ENCODE measurements at places on chromosomes 4 and X.

GRCh38 chr4:137421796-137422195 lies 110.5 kb downstream of the PCDH18 start:
- no peak for DNase-seq

DNA sequence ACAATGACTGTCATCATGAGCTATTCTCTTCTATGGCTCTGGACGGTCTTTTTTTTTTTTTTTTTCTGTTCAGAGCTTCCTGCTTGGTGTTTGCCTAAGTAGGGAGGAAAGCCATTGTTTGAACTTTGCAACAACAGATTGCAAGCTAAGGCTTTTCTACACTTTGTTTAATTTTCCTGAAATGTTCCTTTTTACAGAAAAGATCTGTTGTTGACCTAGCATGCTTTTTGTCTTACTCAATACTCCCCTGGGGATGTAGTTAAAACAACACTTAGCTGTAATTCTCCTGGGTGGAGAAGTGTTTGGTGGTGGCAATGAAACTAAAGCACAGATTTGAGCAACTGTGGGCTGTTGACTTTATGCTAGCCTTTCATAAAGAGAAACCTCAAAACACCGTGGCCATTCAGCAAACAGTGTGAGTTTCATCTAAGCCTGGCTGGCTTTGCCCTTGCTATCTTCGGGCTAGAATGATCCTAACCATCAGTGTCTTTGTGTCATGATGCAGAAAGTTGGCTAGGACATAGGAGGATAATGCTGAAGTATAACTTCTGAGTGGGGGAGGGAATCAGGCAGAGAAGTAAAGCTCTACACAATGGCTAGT lies 110.5 kb downstream of the ANXA3 start:
- DNase-seq, result no peak

DNA sequence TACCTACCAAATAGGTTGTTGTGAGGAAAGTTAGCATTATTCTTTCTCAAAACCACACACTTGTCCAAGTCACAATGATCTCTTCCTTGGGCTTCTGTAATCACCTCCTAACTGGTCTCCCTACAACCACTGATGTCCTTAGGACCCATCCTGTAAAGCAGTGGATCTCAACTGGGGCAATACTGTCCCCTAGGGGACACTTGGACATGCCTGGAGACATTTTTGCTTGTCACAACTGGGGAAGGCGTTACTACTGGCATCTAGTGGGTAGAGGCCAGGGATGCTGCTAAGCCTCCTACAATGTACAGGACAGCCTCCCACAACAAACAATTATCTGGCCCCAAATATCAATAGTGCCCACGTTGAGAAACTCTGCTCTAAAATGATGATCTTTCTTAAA lies 118.7 kb upstream of the AP1S2 start:
- no peak for DNase-seq

- DNase-seq, result no peak
These were observed 6.5 kb downstream of the TEX13D start for GRCh38 chrX:124338733-124339514.

DNA sequence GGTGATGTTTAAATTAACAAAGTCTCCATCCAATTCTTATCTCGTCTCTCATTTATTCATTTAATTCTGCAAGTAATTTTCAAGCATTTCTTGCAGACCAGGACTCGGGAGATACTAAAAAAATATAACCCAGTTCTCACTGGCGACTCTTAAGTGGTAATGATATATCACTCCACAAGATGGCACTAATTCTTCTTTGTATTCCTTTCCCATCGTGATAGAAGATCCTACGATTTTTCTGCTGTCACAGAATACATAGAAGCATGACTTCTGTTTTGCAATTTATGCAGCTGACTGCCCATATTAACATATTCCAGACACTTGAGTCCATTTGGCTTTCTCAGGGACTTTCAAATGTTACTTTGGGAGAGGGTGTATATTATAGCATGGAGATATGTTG lies 64.0 kb upstream of the FGF13 start:
- no peak for DNase-seq

- DNase-seq, result no peak
These were observed 39.7 kb downstream of the CLDN2 start for GRCh38 chrX:106959901-106960300.

DNA sequence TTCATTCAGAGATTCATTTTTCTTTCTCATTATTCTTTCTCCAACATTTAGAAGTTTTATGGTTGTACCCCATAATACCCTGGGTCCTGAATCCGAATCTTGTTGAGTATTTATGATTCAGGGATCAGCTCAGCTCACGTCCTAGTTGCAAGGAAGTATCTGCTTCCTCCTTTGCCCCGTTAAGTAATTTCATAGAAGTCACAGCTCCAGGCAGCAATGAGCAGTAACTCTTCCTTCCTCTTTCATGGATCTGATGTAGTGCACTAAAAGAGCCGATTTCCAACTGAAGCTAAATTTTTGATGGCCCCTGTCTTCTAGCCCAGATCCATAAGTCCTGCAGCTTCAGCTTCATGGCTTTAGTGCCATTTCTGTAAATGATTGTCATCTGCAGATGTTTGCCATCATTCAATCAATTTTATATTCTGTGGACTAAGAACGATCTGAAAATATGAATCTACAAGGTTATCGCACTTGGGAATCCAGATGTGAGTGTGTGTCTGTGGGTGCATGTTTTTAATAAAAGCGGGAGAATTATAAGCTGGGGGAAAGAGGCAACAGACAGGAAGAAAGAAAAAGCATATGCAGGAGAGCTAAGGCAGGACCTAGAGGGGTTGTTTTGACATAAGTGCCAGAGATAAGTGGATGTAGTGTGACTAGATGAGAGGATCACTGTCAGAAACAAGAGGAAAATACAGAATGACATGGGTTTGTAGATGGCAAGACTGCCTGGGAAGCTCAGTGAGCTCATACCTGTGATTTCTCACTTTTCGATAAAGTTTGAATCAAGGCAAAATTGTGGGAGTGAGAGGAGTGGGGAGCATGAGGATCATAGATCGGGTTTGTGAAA lies 17.5 kb downstream of the VEGFD start:
- DNase-seq, result no peak

DNA sequence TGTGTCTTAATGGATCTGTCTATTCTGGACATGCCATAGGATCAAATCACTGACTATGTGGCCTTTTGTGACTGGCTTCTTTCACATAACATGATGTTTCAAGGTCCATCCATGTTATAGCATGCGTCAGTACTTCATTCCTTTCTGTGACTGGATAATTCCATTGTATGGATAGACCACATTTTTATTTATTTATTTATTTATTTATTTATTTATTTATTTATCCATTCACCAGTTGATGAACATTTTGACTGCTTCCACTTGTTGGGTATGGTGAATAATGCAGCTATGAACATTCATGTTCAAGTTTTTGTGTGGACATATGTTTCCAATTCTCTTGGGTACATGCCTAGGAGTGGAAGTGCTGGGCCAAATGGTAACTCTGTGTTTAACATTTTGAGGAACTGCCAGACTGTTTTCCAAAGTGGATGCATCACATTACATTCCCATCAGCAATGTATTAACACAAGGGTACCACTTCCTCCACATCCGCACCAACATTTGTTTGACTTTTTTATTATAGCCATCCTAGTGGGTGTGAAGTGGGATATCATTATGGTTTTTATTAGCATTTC lies 14.0 kb downstream of the RTL5 start:
- no peak for DNase-seq

DNA sequence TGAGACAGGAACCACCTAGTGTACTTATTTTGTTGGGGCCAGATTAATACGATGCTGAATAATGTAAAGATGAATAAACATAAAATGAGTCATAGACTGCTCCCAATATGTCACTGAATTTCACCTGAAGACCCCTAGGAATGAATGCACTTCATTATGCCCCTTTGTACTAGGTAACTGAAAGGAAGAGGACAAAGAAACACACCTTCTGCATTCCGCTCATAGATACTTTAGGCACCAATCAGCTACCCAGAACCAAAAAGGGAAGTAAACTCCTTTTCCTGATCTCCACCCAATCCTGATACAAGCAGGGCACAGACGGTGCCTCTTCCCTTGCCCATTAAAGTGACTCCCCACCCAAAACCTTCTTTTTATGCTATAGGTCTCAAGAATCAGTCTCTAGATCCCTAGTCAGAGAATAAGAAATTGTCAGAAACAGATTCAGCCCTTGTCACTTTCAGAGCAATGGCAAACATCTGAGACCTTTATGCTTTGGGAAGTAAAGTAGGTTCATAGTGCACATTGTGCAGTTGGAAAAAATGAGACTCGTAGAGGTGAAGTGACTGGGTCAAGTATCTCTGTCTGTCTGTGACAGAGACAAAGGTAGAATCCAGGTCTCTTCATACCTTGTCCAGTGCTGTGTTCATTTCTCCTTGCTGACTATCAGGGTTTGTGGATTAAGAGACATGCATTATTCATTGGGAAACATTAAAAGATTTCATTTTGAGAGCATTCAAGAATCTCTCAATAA lies 2.3 kb downstream of the GPR174 start:
- no peak for DNase-seq

DNA sequence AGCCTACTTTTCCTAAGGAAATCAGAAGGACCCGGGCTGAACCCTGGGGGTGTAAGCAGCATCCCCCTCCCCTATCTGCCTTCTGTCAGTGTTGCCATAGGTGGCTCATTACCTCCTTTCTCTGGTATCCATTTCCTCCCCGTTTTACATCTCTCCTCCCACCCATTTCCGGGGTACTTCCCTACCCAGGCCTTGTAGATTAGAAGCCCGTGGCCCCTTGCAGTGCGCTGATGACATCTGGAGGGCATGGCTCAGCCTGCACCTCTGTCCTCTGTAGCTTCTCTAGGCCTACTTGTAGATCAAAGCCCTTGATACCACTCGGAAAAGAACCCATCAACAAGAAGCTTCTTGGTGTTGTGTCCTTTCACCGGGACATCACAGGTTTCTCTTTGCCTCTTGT lies 71.8 kb downstream of the NBDY start:
- no peak for DNase-seq

- no peak for DNase-seq
These were observed at the start of gene EDNRA for GRCh38 chr4:147480891-147481576. TSS of gene EDNRA (plus strand) at chr4:147481097. CDS start at chr4:147485682, 4,585 bp downstream.

- DNase-seq, result no peak
These were observed 61.9 kb upstream of the ENPP6 start for GRCh38 chr4:184279496-184280061.

GRCh38 chrX:76159453-76159852 lies 13.4 kb upstream of the PBDC1 start:
- no peak for DNase-seq

GRCh38 chrX:130606425-130606824 lies 204.6 kb downstream of the RBMX2 start:
- DNase-seq, result no peak

GRCh38 chr4:47668810-47669408 lies 169.0 kb downstream of the CORIN start:
- no peak for DNase-seq

DNA sequence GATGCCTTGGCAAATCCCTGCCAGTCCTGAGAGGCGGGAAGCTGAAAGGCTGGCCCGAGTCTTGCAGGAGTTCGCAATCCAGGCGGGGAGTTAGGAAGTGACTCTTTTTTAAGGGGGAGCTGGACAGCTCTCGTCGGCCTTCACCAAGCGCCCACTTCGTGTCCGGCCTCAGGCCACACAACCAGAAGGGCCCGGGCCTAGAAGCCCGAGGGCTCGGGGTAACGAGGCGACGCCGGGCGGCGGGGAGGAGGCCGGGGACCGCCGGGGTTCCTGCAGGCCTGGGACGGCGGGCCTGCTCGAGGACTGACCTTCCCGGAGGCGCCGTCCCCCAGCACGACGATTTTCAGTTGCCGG lies 395 bp downstream of the RAB28 start:
- DNase-seq, result peak; percentile 4

DNA sequence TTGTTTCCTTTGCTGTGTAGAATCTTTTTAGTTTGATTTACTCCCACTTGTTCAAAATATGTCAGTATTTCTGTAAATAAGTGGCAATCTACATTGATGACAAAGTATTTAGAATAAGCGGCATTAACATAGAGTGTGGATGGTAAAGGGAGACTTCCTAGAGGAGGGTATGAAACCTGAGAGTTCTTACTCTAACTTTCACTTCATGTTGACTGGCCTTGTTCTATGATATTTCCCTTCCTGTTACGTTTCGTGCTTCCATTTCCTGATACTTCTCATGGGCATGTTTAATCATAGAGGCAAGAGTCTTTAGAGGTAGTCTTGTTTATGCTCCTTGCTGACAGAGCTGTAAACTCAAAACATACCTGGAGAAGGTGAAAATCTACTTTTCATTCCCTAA lies 408.9 kb downstream of the GLUD2 start:
- DNase-seq, result no peak

DNA sequence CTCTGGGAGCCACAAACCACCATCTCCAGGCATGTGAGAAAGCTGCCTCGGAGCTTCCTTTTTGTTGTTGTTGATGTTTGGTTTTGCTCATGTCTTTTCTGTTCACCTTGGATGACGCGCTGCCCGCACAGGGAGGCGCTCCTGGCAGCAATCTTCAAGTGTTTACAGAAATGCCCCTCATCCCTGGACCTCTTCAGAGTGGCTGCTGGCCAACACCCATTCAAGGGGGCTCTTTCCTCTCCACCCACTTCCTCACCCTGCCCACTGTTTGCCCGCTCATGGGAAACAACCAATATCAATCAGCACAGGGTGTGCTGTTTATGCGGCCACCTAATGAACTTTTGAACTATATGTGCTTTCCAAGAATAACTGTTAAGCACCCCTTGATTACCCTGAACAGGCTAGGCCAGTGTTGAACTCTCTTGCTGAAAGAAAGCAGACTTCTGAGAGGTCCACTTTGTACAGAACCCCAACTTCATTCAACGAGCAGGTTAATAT lies 355.1 kb upstream of the CLNK start:
- DNase-seq, result no peak

DNA sequence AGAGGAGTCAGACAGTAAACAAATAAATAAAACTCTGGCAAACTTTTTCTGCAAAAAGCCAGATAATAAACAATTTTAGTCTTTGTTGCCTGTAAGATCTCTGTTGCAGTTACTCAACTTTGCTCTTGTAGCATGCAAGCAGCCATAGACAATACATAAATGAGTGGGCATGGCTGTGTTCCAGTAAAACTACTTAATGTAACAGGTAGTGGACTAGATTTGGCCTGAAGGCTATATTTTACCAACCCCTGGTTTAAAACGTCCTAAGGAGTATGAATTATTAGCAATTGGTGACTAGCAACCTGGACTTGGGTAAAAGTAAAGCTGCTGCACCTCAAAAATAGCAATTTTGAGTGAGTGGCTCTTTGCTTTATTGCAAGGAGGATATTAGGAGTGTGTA lies 30.9 kb downstream of the SLAIN2 start:
- no peak for DNase-seq

DNA sequence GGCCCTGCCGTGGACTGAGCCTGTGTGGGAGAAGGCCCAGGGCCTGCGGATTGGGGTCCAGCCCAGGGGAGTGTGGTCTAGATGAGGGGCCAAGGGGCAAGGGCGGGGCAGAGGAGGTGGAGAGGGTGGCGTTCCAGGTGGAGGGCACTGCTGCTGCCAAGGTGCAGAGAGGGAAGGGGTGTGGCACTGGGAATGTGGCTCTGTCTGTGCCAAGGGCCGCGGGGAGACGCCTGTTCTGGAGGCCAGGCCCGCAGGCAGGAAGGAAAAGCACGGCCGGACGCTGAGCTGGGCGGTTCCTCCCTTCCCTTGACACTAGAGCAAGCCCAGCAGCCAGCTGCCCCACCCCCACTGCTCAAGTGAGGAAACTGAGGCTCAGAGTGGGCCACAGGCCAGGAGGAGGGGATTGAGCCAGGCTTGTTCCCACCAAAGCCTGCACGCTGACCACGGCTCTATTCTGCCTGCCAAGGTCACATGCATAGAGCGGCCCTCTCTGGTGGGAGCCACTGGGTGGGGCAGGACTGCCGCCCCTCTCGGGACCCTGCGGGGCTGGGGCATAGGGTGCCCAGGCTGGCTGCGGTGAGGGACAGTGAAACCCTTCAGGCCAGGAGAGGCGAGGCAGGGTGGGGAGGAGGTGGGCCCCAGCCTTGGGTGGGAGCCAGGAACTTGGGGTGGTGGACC lies 13.0 kb downstream of the SH3BP2 start:
- no peak for DNase-seq

All from stimulated activated CD4-positive, alpha-beta T cell treated with anti-CD3 and anti-CD28 coated beads, Interleukin-12 subunit alpha, Interleukin-12 subunit beta, amount 100 ng/mL, for 24 hours (primary cell).